ENCODE measurements at places on chromosomes 7 and 10.

GRCh38 chr10:90988024-90988423, 67.1 kb upstream of the ANKRD1 start:
- DNase-seq, result no peak

DNA sequence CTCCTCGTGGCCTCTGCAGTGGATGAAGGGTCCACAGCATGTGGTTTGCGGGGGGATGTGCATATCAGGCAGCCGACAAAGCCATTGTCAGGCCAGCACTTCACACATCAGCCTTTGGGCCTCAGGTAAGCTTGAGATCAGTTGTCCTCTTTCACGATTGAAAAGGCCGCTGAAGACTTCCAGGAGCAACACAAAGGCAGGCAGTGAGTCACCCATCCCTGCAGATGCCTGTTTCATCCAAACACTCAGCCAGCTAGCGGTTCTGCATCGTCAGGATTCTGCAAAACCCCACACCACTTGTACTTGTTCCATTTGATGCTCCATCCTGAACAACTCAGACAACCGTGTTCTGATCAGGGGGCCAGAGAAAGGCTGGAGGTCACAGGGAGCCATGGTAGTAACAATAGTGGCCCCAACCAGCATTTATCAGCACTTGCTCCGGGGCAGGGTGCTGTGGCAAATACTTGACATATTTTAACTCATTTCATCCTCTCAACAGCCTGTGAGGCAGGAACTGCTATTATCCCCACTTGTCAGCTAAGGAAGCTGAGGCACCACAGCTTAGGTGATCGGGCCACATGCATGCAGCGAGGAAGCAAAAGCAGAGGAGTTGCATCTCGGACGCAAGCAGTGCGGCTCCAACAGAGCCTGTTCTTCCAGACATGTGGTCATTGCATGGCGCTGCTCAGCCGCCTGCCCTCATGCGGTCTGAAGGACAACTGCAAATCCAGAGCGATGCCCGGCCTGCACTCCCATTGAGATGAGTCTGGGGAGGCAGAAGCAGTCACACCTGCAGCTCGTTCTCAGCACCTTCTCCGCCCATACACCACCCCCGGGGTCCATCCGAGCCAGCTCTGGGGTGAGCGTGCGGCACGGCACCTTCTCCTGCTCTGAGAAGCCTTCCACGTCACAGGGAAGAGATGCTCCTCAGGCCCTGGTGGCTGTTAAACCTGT, 144.9 kb downstream of the PAXIP1 start:
- no peak for DNase-seq

GRCh38 chr7:94170836-94171235, 166.7 kb upstream of the BET1 start:
- no peak for DNase-seq

DNA sequence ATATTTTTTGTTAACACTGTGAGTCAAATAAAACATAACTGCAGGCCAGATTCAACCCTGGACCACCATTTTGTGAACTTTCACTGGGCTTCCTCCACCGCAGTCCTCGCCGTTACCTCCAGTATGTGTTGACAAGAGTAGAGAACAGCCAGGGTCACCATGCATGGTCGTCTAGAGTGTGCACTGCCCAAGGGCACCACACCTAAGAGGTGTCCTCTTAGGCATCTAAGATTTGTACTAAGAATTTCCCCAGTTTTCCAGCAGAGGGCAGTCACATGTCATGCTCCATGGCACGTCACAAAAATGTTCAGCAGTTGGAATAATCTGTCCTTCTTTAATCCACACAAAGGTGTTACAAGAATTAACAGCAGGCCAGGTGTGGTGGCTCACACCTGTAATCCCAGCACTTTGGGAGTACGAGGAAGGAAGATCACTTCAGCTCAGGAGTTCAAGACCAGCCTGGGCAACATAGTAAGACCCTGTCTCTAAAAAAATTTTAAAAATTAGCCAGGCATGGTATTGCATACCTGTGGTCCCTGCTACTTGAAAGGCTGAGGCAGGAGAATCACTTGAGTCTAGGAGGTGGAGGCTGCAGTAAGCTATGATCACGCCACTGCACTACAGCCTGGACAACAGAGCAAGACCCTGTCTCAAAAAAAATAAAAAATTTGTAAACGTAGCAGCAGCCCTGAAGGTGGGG, 71.2 kb upstream of the FOXK1 start:
- peak; percentile 11 for DNase-seq

DNA sequence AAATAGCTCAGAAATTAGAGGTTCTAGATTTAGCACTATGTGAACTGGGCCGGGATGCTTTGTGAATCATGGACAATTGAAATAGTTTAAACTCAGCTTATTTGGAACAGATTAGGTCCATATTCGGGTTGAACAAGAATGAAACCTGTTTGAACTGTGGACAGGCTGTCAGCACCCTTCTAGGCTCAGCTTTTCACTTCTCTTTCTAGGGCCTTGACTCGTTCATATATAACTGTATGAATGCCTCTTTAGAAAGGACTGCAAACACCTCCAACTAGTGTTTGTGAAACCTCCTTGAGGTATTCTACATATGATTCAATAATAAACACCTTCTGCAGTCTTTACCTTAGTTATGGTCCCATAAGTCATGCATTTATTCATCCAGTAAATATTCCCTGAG, 115.6 kb downstream of the REEP3 start:
- no peak for DNase-seq

DNA sequence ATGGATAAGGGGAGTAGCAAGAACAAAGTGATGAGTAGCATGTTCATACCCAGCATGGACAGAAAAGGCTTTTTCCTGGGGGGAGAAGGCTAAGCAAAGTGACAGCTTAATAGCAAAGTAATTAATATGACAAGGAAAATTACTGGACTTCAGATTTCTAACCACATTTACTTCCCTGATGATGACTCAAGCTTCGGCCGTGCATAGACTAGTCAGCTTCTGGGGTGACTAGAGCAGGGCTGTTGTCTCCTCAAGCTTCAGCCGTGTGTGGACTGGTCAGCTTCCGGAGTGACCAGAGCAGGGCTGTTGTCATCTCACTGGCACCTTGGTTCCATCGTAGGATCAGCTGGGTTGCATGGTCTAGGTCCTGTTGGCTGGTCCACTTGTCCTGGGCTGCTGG, 2.1 kb upstream of the ZNF117 start:
- DNase-seq, result no peak

DNA sequence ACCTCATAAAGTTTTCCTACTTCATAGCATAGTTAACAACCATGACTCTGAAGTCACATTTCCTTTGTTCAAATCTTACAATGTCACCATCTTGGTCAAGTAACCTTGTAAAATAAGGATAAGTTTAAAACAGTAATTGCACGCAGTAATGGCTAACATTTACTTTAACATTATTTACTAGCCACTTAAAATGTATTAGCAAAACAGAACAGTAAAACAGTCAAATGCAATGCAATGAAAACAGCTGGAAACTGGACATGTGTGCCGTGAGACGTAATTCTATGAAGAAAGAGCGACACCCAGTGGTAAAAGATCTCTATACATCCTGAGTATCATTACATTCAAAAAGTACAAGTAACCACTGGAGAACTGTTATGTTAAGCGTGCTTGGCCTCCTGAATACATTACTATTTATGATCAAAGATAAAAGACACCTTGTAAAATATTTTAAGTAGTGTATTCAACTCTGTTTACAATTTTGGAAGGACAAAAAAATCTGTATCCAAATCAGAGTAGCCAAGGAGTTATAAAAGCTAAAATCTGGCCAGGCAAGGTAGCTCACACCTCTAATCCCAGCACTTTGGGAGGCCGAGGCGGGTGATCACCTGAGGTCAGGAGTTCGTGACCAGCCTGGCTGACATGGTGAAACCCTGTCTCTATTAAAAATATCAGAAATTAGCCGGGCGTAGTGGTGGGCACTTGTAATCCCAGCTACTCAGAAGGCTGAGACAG, 27.2 kb downstream of the ATE1 start:
- DNase-seq, result no peak

GRCh38 chr7:24899161-24899560, 80.8 kb downstream of the OSBPL3 start:
- no peak for DNase-seq

- no peak for DNase-seq
These were observed 22.6 kb downstream of the PODXL start for GRCh38 chr7:131533566-131534561.

GRCh38 chr7:22821702-22822485, 755 bp downstream of the TOMM7 start:
- no peak for DNase-seq

DNA sequence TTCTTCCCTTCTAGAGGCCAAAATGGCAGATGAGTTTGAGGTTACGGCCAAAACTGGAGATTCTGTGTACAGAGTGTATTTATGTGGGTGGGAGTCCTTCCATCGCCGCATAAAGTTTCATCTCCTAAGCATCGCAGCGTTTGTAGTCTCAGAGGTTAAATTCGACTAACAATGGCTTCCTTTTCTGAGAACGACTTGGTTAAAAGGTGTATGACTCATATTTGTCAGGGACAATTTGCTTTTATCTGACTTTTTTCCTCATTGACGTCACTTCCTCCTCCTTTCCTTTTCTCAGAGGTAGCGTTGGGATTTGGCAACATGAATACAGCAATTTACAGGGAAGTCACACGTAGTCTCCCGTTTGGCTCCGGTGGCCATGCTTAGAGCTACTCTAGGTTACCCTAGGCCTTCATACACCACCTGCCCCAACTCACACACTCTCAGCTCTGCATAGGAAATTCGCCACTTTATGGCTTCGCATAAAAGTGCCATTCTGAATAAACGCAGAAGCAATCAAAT, 37.6 kb upstream of the TCF7L2 start:
- DNase-seq, result no peak

DNA sequence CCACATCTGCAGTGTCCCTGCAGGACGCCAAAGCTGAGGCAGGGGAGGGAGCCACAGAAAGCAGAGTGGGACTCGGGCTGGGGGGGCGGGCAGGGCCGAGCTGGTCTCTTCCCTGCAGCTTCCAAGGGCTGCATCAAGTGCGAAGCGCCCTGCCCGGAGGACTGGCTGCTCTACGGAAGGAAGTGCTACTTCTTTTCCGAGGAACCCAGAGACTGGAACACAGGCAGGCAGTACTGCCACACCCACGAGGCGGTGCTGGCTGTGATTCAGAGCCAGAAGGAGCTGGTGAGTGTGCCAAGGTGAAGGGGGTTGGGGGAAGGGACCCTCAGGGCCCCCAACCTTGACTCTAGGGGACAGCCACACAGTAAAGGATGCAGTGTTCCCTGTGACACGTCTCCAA, 16.7 kb downstream of the CLEC2L start:
- no peak for DNase-seq

DNA sequence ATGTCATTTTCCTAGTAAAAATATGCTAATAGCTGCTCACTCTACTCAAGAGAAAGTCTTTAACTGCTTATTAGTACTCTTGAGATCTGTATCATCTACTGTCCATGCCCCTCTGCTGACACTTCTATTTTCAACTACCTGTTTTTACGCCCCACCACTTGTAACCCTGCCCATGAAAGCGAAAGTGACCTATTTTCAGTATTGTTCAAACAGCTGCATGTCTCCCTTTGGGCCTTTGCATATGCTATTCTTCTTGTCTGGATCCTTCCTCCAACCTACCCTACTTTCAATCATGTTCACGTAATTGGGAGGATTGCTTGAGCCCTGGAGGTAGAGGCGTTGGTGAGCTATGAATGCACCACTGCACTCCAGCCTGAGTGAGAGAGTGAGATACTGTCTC, 1481.3 kb downstream of the GATA3 start:
- no peak for DNase-seq

GRCh38 chr10:127872011-127872761, 20.6 kb downstream of the CLRN3 start:
- no peak for DNase-seq

- no peak for DNase-seq
These were observed 587.2 kb upstream of the MKI67 start for GRCh38 chr10:128713471-128713870.

- DNase-seq, result no peak
These were observed 254.5 kb upstream of the RNF32 start for GRCh38 chr7:156386097-156386496.

DNA sequence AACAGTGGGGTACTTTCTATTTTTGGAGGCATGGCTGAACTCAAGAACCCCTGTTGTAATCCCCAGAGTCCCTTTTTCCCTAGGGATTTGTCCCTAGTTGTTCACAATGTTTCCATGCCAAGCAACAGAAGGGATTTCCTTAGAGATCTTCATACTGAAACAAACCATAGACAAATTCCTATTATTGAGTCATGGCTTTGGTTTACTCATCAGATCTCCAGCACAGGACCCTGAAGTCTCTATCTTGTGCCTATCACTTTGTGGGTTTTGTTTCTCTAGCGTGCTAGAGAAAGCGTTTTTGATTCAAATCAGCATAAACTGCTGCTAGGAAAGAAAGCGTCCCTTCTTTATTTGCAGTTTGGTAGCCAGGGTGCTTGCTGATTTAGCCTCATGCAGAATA, 165.0 kb downstream of the BAMBI start:
- no peak for DNase-seq

- no peak for DNase-seq
These were observed 395.9 kb downstream of the GRM8 start for GRCh38 chr7:126856691-126857291.

- no peak for DNase-seq
These were observed 63.7 kb downstream of the PTEN start for GRCh38 chr10:87927091-87927490.

DNA sequence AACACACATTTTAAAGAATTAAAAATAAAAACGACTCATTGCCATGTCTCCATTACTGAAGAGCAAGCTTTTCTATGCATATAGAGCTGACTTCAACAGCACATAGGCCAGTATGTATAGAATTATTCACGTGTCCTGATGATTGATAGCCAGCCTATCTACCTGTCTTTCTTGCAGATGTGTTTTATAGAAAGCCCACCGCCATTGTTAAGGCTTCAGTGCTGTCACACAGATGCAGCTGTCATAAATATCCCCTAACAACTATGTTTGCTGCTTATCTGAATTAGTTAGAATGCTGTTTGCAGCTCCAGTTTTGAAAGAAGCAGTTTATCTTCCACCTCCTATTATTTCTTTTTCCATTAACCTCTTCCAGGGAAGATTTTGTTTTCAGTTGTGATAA, 235.9 kb downstream of the SLC25A13 start:
- DNase-seq, result no peak

DNA sequence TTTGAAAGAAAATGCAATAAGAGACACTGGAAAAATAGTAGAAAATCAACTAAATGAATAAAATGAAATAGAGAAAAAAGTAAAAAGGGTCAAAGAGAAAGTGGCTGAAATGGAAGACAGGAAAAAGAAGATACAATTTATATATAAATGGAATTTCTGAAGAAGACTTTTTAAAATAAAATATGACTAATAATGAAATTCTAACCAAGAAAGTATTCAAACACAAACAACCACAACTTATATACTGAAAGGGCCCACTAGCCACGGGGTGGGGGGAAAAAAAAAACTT, 232.1 kb downstream of the IMMP2L start:
- no peak for DNase-seq

- DNase-seq, result no peak
These were observed 253.6 kb downstream of the CNTNAP2 start for GRCh38 chr7:146370171-146370570.

- DNase-seq, result peak; percentile 34
These were observed 29.8 kb downstream of the ADAP1 start for GRCh38 chr7:924541-925231.

Measured in activated CD8-positive, alpha-beta memory T cell treated with anti-CD3 and anti-CD28 coated beads for 1 hour (primary cell).